ENCODE measurements at places on chromosomes 6 and 20.

- DNase-seq, result no peak
These were observed 127.0 kb downstream of the CEBPB start for GRCh38 chr20:50317609-50318008.

DNA sequence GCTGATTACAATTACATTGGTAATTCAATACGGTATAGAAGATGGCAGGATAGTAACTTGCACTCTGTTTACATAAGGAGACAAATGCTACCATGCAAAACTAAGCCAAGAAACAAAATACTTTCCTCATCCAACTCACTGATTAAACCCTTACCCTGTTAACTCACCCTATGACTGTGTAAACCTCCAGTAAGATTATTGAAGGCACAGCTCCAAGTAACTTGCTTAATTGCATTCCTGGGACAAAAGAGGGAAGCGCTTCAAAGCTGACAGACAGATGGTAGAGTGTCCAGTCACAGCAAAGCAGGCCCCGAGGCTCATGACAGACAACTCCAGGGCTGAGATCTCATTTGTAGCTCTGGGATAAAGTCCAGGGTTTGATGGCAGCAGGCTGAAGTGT lies 6.9 kb upstream of the KIF16B start:
- no peak for DNase-seq

- peak; percentile 11 for DNase-seq
These were observed 727 bp downstream of the ERMARD start for GRCh38 chr6:169752074-169752623.

- no peak for DNase-seq
These were observed 117.2 kb downstream of the IPCEF1 start for GRCh38 chr6:154239392-154239791.

DNA sequence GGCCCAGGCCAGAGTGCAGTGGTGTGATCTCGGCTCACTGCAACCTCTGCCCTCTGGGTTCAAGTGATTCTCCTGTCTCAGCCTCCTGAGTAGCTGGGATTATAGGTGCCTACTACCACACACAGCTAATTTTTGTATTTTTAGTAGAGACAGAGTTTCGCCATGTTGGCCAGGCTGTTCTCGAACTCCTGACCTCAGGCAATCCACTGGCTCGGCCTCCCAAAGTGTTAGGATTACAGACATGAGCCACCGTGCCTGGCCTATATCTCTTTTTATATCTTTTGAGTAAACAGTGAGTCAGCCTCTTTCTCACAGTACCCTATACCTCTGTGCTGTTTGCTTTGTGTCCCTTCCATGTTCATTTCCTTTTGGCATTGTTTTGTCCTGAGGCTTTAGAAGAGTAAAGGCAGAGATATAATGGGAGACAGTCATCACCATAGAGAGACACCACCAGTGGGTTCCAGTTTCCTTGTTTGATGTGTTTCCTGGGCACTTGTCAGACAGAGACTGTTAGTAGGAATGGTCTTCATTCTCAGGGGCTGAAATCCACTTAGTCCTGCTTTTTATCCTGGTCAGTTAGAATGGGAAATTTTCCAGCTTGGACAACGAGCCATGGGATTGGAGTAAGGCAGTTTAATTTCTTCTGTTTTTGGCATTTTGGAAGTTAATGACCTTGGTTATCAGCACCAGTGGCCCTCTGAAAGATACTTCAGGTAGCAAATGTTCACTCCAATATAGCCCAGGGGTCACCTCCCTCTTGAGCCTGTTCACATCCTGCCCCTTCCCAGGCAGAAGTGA lies 32.2 kb upstream of the ASXL1 start:
- no peak for DNase-seq

- DNase-seq, result no peak
These were observed 159.6 kb downstream of the MTHFD1L start for GRCh38 chr6:151025076-151025475.

- DNase-seq, result no peak
These were observed 396 bp downstream of the RNASET2 start for GRCh38 chr6:166955865-166956443.
